ENCODE measurements at places on chromosomes 4 and X. TPM values are rescaled to one million over a fixed set of nuclear protein-coding genes. Genes with fewer than 3 reads are reported as not detected.

KLB gene
- total RNA-seq: 0.08 TPM

GRCh38 chrX:145393702-145394235 is 146.5 kb downstream of the SPANXN1 start:
- DNase-seq: no peak

HTN3 gene
- total RNA-seq: not detected

GRCh38 chr4:180434131-180434895 is 1808.9 kb upstream of the TENM3 start:
- DNase-seq: no peak

TCP11X2 gene
- not detected for total RNA-seq

- DNase-seq: no peak
Observed at GRCh38 chr4:113467581-113467980, 294.0 kb downstream of the CAMK2D start.

Data from heart right ventricle (tissue), 16 donors.